Activated CD4-positive, alpha-beta memory T cell treated with anti-CD3 and anti-CD28 coated beads for 36 hours (primary cell): ENCODE measurements at places on chromosomes 4 and X. TPM values are rescaled to one million over a fixed set of nuclear protein-coding genes. Genes with fewer than 3 reads are reported as not detected.

DNA sequence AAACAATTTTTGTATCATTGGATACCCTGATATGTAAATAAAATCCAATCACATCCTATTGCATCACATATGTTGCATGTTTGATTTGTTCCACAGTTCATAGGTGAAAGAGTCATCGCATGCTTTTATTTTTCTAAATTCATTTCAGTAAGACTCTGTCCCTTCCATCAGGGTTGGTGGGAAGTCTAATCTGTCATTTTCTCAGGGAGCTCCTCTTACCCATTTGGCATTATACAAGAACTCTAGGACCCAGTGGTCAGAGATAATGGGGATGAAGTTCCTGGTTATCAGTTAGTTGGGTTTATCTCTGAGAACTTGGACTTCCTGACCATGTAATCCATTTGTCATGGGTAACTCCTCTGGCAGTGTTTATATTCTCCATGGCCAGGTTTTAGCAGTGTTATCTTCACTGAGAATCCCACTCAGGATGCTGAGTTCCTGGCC is 227.1 kb upstream of the JADE1 start:
- no peaks in the 10 kb centered on the region for H3K4me1 ChIP-seq
- DNase-seq: no peak
- no peaks in the 10 kb centered on the region for H3K36me3 ChIP-seq
- no peak overlapping the region for H3K4me3 ChIP-seq

DNA sequence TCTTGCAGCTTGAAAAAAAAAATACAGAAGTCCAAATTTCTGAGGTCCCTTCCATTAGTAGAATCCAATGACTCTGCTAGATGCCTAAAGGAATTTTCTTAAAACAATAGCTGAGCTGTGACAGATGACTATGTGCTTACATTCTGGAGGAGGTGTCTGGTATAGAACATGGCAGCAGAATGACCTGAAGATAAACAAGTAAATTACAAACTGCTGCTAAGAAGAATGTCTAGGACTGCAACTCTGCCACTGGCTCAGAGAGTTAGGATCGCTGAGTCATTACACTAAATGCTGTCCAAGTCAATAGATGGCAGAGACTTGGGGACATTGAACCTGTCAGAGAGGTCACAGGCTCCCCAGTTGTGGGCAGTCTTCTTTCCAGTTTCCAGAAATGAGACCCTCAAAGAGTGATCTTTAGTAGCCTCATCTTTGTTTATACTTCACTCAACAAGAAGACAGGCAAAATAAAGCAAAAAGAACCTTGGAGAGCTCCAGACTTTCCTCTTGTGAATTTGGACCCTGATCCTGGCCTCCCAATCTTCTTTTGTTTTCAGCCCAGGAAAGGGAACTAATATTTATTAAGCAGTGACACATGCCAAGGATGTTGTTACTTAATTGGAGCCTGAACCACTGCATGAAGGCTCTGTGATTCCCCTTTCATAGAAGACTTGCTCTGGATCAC is 56.4 kb upstream of the SCML1 start:
- H3K27me3 ChIP-seq: no peaks in the 10 kb centered on the region
- H3K36me3 ChIP-seq: no peaks in the 10 kb centered on the region
- H3K4me3 ChIP-seq: no peak overlapping the region

GRIPAP1 gene
- total RNA-seq: 78.4 TPM

- H3K4me3 ChIP-seq: no peak overlapping the region
- no peak for DNase-seq
- H3K36me3 ChIP-seq: no peaks in the 10 kb centered on the region
- no peak overlapping the region for H3K27ac ChIP-seq
- H3K4me1 ChIP-seq: no peaks in the 10 kb centered on the region
- H3K27me3 ChIP-seq: peaks cover 6% of the 10 kb centered on the region
Measured at GRCh38 chr4:15913631-15913970, 24.9 kb downstream of the FGFBP1 start.
